Activated naive CD8-positive, alpha-beta T cell treated with anti-CD3 and anti-CD28 coated beads for 36 hours (primary cell): ENCODE measurements at places on chromosomes 12 and 14. TPM values are rescaled to one million over a fixed set of nuclear protein-coding genes. Genes with fewer than 3 reads are reported as not detected.

DNA sequence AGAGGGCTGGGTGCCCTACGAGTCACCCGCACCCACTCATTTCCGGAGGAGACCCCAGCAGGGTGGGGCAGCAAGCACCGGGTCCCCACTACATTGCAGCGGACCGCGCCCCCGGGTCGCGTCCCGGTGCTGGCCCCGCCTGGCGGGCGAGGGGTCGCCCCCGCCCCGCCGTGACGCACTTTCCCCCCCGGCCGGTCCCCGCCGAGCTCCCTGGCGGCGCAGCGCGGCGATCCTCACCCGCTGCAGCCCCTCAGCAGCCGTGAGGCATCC lies 106.1 kb downstream of the PRICKLE1 start:
- peak; percentile 45 for DNase-seq

DNA sequence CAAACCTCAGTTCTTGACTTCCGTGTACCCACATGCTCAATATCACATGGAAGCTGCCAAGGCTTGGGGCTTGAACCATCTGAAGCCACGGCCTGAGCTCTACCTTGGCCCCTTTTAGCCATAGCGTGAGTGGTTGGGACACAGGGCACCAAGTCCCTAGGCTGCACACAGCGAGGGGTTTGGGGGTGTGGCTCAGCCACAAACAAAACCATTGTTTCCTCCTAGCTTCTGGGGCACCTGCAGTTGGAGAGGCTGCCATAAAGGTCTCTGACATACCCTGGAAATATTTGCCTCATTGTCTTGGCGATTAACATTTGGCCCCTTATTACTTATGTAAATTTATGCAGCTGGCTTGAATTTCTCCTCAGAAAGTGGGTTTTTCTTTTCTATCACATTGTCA lies 628.6 kb downstream of the NRXN3 start:
- no peak for DNase-seq

GRCh38 chr12:1583421-1584078 lies 10.8 kb downstream of the FBXL14 start:
- peak; percentile 59 for DNase-seq

- DNase-seq = no peak
Measured at GRCh38 chr12:46439793-46440511, 67.4 kb upstream of the SLC38A2 start.

GRCh38 chr14:35725930-35726329 lies 83.2 kb downstream of the RALGAPA1 start:
- no peak for DNase-seq

- no peak for DNase-seq
Measured at GRCh38 chr14:32513571-32514009, 184.5 kb downstream of the AKAP6 start.

GRCh38 chr14:57495416-57495815 lies 1.8 kb upstream of the CCDC198 start:
- no peak for DNase-seq

- DNase-seq = no peak
Measured at GRCh38 chr14:54606631-54607133, 39.8 kb downstream of the SAMD4A start.

GRCh38 chr14:79783041-79783440 lies 428.3 kb downstream of the DIO2 start:
- DNase-seq = no peak

DNA sequence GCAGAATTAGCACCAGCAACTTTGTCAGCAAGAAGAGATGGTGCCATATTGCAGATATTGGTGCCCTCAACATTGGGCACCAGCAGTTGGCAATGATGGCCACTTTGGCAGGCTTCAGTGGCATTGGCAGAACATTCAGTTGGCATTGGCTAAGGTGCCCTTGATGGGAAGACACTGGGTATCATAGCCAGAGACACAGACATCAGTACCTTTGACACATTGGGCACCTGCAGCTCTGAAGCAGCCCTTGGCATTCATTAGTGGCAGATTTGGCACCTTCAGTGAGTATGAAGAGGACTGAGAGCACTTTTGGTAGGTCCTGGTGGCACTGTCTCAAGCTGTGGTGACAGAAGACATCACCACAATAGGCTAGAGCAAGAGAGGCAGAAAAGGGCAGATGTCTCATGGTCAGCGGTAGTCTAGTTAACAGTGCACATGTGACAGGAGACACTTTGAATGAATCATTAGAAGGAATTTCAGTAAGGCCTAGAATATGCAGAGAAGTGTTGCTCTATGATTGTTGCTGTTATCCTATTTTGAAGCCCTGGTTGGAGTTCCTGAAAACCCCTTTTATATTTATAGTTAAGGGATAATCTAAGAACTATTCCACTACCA lies 422.2 kb downstream of the APAF1 start:
- DNase-seq = no peak

- no peak for DNase-seq
Measured at GRCh38 chr14:94288610-94289465, 4.2 kb downstream of the SERPINA10 start.

DNA sequence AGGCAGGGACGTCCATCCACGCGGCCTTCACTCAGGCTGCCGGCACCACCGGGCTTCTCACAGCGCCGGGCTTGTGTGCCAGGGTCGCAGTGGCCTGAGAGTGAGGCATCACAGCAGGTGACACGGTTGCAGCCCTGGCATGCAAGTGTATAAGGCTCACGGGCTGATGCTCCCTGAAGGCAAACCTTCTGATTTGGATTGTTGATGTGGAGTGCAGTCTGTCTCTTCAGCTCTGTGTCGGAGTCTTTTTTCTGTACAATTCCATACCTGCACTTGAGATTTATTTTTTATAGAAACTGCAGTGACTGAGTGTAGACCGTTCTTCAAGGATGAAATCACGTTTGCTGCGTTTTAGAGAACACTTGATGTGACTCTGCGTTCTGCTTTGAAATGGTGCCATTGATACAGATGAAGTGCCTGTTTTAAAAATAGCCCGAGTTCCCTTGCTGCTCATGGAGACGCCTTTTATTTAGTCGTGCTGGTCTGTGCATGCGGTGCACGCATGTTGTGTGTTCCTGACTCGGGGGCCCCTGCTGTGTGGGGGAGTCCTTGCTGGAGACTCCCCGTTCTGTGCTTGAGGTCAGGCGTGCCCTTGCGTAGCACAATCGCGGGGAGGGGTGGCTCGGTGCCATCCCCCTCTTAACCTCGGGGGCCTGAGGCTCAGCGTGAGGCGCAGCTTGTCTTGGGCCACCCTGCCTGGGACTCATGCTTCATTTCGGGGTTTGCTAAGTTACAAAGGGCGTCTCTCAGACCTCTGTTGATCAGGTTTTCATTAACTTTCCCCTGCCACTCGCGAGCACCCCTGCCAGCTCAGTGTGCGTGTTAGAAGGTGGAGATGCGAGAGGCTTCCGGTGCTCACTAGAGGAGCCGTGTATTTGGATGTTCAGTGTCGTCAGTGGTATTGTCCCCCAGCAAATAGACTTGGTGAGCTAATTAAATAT lies 21.6 kb upstream of the AMN start:
- no peak for DNase-seq

GRCh38 chr14:80304125-80304766 lies 92.9 kb upstream of the DIO2 start:
- no peak for DNase-seq

GRCh38 chr14:94640721-94641631 lies 28.8 kb downstream of the SERPINA3 start:
- no peak for DNase-seq

GRCh38 chr14:54106661-54107377 lies 150.2 kb upstream of the BMP4 start:
- DNase-seq = no peak

DNA sequence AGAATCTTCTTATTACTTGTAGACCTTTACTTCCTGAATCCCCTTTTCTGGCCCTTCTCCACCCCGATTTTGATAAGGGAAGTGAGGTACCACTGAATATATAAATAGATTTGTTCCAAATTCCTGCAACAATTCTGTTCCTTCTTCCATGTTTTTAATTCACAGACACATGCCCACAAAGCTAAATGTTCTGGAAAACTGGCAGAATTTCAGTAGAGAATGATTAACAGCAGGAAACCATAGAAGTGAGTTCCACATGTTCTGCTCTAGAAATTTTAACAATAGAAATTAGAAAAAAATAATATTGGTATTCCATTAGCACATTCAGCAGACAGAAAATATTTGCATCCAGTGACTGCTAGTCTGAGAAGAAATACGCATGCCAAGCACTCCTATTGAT lies 139.6 kb downstream of the SLC2A13 start:
- DNase-seq = no peak

DNA sequence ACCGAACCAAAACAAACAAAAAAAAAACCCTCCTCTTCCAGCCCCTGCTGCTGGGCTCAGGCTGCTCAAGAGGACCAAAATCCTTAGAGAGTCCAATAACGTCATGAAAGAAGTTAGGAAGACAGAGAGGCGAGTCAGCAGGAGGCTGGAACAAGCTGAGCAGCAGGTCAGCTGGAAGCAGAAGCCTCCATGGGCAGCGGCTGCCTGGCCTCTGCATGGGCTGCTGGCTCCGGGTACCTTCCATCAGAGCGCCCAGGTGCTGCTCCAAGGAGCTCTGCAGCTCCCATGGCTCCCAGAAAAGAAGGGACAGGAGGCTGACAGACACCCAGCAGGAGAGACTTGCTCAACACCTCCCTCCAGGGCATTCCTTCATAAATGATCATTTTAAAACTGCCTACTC lies 3.2 kb upstream of the KRT2 start:
- DNase-seq = no peak

GRCh38 chr14:20116748-20117147 lies 6.2 kb downstream of the OR4K17 start:
- DNase-seq = no peak

GRCh38 chr14:22478670-22479069 lies 110.4 kb downstream of the DAD1 start:
- no peak for DNase-seq

DNA sequence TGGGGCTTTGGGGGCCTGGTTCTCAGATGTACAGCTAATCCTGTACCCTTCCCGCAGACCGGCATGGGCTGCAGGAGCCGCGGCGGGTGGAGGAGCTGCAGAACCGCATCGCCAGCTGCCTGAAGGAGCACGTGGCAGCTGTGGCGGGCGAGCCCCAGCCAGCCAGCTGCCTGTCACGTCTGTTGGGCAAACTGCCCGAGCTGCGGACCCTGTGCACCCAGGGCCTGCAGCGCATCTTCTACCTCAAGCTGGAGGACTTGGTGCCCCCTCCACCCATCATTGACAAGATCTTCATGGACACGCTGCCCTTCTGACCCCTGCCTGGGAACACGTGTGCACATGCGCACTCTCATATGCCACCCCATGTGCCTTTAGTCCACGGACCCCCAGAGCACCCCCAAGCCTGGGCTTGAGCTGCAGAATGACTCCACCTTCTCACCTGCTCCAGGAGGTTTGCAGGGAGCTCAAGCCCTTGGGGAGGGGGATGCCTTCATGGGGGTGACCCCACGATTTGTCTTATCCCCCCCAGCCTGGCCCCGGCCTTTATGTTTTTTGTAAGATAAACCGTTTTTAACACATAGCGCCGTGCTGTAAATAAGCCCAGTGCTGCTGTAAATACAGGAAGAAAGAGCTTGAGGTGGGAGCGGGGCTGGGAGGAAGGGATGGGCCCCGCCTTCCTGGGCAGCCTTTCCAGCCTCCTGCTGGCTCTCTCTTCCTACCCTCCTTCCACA lies 7.6 kb downstream of the NR4A1 start:
- DNase-seq = no peak

GRCh38 chr12:89346741-89347324 lies 5.5 kb downstream of the DUSP6 start:
- DNase-seq = no peak

DNA sequence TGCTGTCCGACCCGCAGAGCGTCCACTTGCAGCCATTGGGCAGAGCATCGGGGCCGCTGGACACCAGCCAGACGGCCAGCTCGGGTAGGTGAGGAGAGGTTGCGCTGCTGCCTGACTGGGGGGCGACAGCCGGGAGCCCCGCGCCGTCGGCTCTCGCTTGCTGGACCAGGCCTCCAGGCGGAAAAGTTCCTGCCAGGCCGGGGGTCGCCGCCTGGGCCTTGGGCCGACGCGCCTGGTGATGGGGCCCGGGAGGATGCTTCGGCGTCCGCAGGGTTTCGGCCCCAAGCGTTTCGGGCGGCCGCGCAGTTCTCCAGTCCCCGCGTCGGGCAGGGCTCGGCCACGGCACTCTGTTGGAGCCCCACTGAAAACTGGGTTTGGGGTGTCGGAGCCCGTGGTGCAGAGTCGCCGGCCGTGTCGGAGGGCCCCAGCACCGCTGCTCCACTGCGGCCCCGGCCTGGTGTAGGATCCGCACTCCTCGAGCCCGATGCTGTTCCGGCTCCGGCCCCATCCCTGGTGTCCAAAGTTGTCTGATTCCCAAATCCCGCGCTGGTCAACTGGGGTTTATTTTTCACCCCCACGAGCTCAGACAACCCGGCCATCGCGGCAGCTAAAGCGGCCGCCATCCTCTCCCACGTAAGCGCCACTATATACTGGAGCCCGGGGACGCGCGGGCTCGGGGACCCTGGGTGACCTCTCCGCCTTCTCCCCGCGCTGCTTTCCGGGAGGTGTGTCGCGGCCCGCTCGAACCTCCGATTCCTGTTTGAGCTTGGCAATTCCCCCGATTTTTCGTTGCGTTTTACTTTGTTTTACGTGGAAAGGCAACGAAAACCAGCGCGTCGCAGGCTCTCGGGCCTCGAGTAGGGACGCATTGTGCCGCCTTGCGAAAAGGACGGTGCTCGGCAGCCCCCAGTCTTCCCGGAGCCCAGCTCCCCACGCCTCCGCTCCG lies 872 bp downstream of the VSX2 start:
- DNase-seq = no peak

DNA sequence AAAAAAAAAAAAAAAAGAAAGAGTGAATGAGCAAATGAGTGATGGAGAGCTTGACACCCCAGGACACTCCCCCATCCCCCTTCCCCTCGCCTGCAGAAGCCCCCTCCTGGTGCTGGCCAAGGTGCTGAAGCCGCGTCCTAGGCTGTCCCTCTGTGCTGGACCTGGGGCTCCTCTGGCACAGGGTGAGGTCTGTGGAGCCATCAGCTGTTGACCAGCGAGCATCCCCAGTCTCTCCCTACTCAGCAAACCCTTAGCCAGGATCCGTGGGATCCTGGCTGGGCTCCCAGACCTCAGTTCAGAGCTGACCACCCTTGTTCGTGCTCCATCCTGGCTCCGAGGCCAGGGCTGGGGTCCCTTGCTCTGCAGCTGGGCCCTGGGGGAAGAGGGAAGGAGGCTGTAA lies 5.4 kb upstream of the KIF26A start:
- DNase-seq = no peak

GRCh38 chr14:37230551-37231194 lies 32.9 kb downstream of the MIPOL1 start:
- no peak for DNase-seq

GRCh38 chr12:10716704-10717315 lies 6.3 kb downstream of the YBX3 start:
- DNase-seq = no peak

GRCh38 chr12:79689061-79689476 lies 1.7 kb downstream of the PAWR start:
- no peak for DNase-seq

The CRIP2 gene
- total RNA-seq = 0.16 TPM

The TRHDE gene
- total RNA-seq = not detected

The ADAM20 gene
- not detected for total RNA-seq

The SCN8A gene
- 0.86 TPM for total RNA-seq

The P2RX7 gene
- total RNA-seq = 3.9 TPM

The C3AR1 gene
- total RNA-seq = 2.7 TPM

The CD163L1 gene
- total RNA-seq = not detected

The STXBP6 gene
- total RNA-seq = not detected

The CLEC14A gene
- not detected for total RNA-seq
